IMR-90 (cell line): ENCODE measurements at places on chromosomes 13 and 19.

- no peaks in the 10 kb centered on the region for H3K27me3 ChIP-seq
- H3K4me3 ChIP-seq: no peak overlapping the region
- H3K36me3 ChIP-seq: no peaks in the 10 kb centered on the region
- H3K27ac ChIP-seq: no peak overlapping the region
- no peak for DNase-seq
Observed at GRCh38 chr19:57111329-57111644, 8.5 kb upstream of the USP29 start.

GRCh38 chr19:48646001-48646721, at the start of gene CA11:
Gene CA11 (minus strand): TSS chr19:48646187. CDS start chr19:48645632, 555 bp downstream.
- H3K36me3 ChIP-seq: no peaks in the 10 kb centered on the region
- peak within 1 kb of the TSS; percentile 44 for H3K4me3 ChIP-seq
- peak; percentile 72 for DNase-seq
- H3K4me1 ChIP-seq: peaks cover 5% of the 10 kb centered on the region

GRCh38 chr19:32599736-32600157, 18.8 kb downstream of the PDCD5 start:
- H3K4me1 ChIP-seq: no peaks in the 10 kb centered on the region
- no peaks in the 10 kb centered on the region for H3K27me3 ChIP-seq
- H3K4me3 ChIP-seq: no peak overlapping the region
- peaks cover 44% of the 10 kb centered on the region for H3K36me3 ChIP-seq
- no peak overlapping the region for H3K27ac ChIP-seq
- peak; percentile 69 for DNase-seq

DNA sequence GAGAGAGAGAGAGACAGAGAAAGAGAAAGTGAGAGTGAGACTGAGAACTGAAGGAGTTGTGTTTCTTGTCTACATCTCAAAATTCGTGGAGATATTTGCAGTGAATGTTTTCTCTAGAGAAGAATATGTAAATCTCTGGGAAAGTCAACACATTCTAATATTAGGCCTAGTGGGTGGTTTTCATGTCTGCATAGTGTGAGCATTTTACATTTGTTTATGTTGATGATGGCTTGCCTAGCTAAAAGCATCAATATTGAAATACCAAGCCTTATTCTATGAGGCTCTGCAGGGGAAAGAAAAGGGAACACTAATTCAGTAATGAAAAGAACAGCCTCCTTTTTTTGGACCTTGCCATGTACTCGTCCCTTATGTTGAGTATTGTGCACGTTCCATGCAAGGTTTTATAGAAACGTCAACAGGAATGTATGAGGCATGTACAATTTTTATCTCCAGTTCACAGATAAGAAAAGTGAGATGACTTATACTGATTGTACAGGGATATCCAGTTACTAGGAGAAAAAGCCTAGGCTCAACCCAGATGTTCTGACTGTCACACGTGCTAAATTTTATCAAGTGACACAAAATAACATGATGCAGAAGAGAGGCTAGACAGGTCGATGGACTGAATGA, 1288.9 kb upstream of the SLC10A2 start:
- no peaks in the 10 kb centered on the region for H3K36me3 ChIP-seq
- no peaks in the 10 kb centered on the region for H3K4me1 ChIP-seq
- DNase-seq: no peak
- H3K27me3 ChIP-seq: no peaks in the 10 kb centered on the region
- no peak overlapping the region for H3K27ac ChIP-seq

- H3K27ac ChIP-seq: no peak overlapping the region
- no peaks in the 10 kb centered on the region for H3K36me3 ChIP-seq
- H3K4me3 ChIP-seq: no peak overlapping the region
- H3K27me3 ChIP-seq: no peaks in the 10 kb centered on the region
- H3K4me1 ChIP-seq: peaks cover 4% of the 10 kb centered on the region; the same call in 1 of the 2 replicates
Observed at GRCh38 chr13:41289463-41289881, 21.6 kb upstream of the NAA16 start.

DNA sequence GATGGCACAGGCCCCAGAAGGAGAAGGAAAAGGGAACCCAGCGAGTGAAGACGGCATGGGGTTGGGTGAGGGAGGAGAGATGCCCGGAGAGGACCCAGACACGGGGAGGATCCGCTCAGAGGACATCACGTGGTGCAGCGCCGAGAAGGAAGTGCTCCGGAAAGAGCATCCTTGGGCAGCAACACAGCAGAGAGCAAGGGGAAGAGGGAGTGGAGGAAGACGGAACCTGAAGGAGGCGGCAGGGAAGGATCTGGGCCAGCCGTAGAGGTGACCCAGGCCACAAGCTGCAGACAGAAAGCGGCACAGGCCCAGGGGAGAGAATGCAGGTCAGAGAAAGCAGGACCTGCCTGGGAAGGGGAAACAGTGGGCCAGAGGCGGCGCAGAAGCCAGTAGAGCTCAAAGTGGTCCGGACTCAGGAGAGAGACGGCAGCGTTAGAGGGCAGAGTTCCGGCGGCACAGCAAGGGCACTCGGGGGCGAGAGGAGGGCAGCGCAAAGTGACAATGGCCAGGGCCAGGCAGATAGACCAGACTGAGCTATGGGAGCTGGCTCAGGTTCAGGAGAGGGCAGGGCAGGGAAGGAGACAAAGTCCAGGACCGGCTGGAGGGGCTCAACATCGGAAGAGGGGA, 1.1 kb downstream of the PPP1R12C start:
- DNase-seq: peak; percentile 66
- H3K27ac ChIP-seq: peak overlapping the region; percentile 70
- peaks cover 13% of the 10 kb centered on the region for H3K4me1 ChIP-seq
- peaks cover 7% of the 10 kb centered on the region; the same call in 1 of the 2 replicates for H3K36me3 ChIP-seq
- peak overlapping the region; percentile 55 for H3K4me3 ChIP-seq

DNA sequence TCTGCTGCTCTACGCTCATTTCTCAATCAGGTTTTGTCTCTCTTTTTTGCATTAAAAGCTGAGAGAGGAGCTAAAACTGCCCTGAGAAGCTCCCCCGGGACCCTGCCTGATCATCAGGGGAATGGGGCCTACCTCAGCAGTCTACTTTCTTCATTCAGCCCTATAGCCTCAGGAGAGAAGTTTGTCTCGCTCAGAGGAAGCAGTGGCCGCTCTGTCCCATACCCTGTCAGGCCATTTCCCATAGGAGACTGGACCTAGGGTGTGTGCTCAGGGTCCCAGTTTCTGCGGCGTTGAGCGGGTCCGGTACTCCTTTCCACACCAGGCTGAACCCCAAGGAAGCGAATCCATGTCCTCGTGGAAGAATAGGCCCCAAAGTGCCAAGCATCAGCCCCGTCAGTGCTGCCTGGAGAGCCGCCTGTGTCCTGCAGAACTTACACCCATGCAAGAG, 21.7 kb downstream of the UBE2L5 start:
- peaks cover 7% of the 10 kb centered on the region for H3K4me1 ChIP-seq
- DNase-seq: no peak
- no peaks in the 10 kb centered on the region for H3K36me3 ChIP-seq
- H3K4me3 ChIP-seq: no peak overlapping the region
- H3K27ac ChIP-seq: no peak overlapping the region

DNA sequence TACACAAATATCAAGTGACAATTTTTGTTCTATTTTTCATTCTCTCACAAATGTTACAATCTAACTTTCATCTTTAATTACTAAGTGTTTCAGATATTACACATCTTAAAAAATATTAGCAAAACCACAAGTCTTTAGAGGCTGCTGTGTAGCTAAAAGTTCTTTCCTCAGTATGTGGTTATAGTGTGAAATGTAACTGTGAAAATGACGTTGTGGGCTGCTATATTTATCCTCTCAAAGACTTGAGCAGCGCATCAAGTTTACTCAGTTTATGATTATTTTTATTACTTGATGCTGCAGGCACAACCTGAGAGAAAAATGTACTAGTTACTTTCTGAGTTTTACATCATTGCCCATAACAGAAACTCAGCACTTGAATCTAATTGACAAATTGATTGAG, 2860.6 kb upstream of the PCDH20 start:
- H3K27ac ChIP-seq: no peak overlapping the region
- no peaks in the 10 kb centered on the region; the same call in 1 of the 2 replicates for H3K4me1 ChIP-seq
- no peaks in the 10 kb centered on the region for H3K36me3 ChIP-seq
- no peaks in the 10 kb centered on the region for H3K27me3 ChIP-seq

- no peaks in the 10 kb centered on the region for H3K36me3 ChIP-seq
- peaks cover 6% of the 10 kb centered on the region for H3K4me1 ChIP-seq
- H3K4me3 ChIP-seq: peak within 1 kb of the TSS; percentile 47
- DNase-seq: no peak
Observed at GRCh38 chr13:28820099-28821051, at the start of gene MTUS2. Gene MTUS2 (plus strand): TSS chr13:28820339.

DNA sequence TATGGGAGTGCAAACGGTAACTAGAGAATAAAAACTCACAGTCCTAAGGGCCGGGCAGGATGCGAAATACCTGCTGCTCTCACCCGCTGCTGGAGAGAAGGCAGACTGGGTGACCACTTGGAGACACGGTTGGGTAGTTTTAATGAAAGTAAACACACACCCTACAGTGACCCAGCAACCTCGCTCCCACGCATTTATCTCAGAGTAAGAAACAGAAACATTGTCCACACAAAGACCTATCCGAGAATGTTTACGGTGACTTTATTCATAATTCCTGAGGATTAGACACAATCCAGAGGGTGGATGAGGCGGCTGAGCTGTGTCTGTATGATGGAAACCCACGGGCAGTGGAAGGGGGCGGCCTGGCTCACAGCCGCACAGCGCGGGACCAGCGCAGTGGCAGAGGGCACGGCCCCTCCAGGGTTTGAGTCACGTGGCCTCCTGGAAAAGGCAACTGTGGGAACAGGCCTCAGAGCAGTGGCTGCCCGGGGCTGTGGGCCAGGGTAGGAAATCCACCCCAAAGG, 73.5 kb upstream of the C13orf46 start:
- peaks cover 44% of the 10 kb centered on the region for H3K36me3 ChIP-seq
- peak; percentile 43 for DNase-seq
- H3K27ac ChIP-seq: no peak overlapping the region

GRCh38 chr19:33562636-33563035, 41.0 kb upstream of the PEPD start:
- no peak for DNase-seq
- no peaks in the 10 kb centered on the region for H3K27me3 ChIP-seq
- H3K27ac ChIP-seq: no peak overlapping the region

GRCh38 chr13:27375686-27376326, 48.6 kb upstream of the GTF3A start:
- H3K36me3 ChIP-seq: no peaks in the 10 kb centered on the region
- H3K4me1 ChIP-seq: no peaks in the 10 kb centered on the region
- H3K4me3 ChIP-seq: no peak overlapping the region
- H3K27me3 ChIP-seq: peaks cover 28% of the 10 kb centered on the region
- H3K27ac ChIP-seq: no peak overlapping the region
- peak; percentile 70 for DNase-seq

DNA sequence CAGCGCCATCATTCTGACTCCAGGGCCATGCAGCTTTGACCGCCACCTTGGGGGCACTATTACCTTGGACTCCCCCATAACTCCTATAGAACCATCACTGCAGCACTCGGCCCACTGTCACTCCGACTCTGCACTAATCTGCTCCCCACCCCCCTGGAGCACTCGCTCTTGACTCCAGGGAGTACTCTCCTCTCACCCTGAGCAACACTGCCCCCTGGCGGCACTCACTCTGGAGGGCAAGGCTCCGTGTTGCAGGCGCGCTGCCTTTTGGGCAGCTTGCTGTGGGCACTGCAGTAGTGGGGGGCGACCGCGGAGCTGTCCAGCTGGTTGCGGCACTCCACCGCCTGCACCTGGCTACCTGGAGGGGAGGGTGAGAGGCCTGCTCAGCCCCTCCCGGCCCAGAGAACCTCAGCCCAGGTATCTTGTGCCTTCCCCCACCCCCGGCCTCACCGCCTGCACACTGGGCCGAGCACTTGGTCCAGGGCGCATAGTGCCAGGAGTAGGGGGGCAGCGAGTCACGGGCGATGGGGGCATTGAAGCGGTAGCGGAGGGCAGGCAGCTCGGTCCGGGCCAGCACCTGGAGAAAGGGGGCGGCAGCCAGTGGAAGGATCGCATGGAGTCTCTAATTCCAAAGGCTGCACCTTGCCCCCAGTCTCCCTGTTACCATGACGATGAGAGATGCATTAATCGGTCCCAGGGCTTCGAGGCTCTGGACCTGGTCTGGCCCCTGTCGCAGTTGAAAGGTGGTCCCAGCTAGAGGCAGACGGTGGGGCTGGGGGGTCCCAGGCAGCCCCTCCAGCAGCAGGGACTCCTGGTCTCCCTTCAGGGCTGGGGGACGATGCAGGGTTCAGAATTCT, 8.9 kb upstream of the MYO1F start:
- H3K36me3 ChIP-seq: peaks cover 7% of the 10 kb centered on the region; the same call in 1 of the 2 replicates
- peaks cover 2% of the 10 kb centered on the region; the same call in 1 of the 2 replicates for H3K27me3 ChIP-seq
- no peak overlapping the region for H3K4me3 ChIP-seq
- H3K27ac ChIP-seq: no peak overlapping the region
- no peak for DNase-seq

GRCh38 chr19:48194041-48194843, 23.8 kb downstream of the ZSWIM9 start:
- H3K36me3 ChIP-seq: no peaks in the 10 kb centered on the region
- H3K4me3 ChIP-seq: no peak overlapping the region
- no peaks in the 10 kb centered on the region for H3K4me1 ChIP-seq
- no peak overlapping the region for H3K27ac ChIP-seq
- DNase-seq: peak; percentile 7

- no peak for DNase-seq
- peaks cover 22% of the 10 kb centered on the region for H3K27me3 ChIP-seq
- no peak overlapping the region for H3K27ac ChIP-seq
- no peaks in the 10 kb centered on the region for H3K4me1 ChIP-seq
- H3K36me3 ChIP-seq: no peaks in the 10 kb centered on the region
- no peak overlapping the region for H3K4me3 ChIP-seq
Observed at GRCh38 chr19:42032431-42032830, 37.6 kb downstream of the GRIK5 start.

DNA sequence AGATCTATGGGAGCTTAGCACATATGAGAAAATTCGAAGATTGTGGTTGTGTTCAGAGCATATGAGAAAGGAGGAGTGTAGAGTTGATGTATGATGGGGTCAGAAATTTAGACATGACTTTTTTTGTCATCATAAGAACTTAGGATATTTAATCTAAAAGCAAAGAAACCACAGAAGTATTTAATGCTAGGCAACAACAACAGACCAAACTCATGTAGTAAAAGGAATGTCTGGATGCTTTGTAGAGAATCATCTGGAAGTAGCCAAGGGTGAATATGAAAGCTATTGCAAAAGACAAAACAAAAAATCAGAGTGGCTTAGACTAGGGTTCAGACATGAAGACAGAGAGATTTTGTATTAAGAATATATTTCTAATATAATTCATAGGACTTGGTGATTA, 190.3 kb downstream of the SLITRK1 start:
- DNase-seq: no peak
- no peaks in the 10 kb centered on the region for H3K4me1 ChIP-seq
- no peak overlapping the region for H3K27ac ChIP-seq
- no peaks in the 10 kb centered on the region for H3K36me3 ChIP-seq
- no peaks in the 10 kb centered on the region for H3K27me3 ChIP-seq

- no peak for DNase-seq
- H3K27ac ChIP-seq: no peak overlapping the region
- peaks cover 7% of the 10 kb centered on the region for H3K4me1 ChIP-seq
- H3K4me3 ChIP-seq: no peak overlapping the region
Observed at GRCh38 chr13:51589793-51590192, 5.5 kb downstream of the WDFY2 start.
